Midbrain (tissue), 1 donor: ENCODE measurements at places on chromosomes 5 and 9.

DNA sequence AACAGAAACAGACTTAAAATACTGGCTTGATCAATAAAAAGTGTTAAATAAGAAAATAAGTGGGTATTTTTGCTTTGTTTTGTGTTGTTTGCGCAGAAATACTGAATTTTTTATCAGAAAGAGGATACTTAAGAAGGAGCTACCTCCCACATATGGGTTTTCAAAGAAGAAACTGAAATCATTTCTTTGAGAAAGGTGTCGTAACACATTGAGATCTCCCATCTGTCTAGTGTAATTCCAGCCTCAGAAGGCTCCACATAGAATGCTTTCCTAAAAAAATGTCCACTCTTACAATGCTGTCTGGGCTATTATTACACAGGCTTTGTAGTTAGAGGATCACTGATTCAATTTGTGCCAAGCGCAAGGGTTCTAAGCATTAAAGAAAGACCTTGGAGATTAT, 226.2 kb downstream of the EPB41L4A start:
- DNase-seq, result no peak

GRCh38 chr9:12935714-12936113, 160.9 kb downstream of the LURAP1L start:
- no peak for DNase-seq

GRCh38 chr9:106960258-106960657, 97.3 kb downstream of the ZNF462 start:
- DNase-seq, result no peak

- no peak for DNase-seq
Measured at GRCh38 chr5:78526049-78526525, 122.5 kb downstream of the LHFPL2 start.

DNA sequence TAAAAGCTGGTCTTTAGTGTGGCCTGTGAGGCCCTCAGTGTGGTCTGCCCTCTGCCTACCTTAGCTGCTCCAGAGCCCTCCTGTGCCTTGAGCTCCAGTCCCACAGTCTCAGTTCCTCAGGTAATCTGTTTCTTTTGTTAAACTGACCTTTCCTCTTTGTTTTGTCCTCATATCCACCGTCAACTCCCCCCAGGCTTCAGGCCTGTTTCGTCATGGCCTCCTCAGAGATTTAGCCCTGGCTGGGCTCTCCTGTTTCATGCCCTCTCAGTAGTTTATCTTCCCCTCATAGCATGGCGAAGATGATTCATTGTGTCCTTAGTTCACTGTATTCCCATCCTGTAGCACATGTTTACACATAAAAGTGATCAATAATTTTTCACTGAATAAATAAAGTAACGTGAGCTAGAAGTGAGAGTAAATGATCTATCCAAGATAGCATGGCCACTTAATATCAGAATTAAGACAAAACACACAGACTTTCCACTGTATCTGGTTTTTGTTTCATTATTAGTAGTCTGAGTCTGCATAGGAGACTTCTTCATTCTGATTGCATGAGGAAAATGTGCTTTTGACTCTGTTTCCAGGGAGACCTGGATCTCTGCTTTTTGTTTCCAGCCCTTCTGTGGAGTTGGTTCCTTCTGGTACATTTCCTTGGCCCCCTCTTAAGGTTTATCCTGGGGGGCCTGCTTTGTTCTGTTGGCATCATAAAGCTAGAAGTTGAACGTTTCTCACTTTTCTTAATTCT, 70.5 kb downstream of the SNX24 start:
- DNase-seq, result no peak

GRCh38 chr9:88954066-88954465, 37.2 kb upstream of the S1PR3 start:
- DNase-seq, result no peak

DNA sequence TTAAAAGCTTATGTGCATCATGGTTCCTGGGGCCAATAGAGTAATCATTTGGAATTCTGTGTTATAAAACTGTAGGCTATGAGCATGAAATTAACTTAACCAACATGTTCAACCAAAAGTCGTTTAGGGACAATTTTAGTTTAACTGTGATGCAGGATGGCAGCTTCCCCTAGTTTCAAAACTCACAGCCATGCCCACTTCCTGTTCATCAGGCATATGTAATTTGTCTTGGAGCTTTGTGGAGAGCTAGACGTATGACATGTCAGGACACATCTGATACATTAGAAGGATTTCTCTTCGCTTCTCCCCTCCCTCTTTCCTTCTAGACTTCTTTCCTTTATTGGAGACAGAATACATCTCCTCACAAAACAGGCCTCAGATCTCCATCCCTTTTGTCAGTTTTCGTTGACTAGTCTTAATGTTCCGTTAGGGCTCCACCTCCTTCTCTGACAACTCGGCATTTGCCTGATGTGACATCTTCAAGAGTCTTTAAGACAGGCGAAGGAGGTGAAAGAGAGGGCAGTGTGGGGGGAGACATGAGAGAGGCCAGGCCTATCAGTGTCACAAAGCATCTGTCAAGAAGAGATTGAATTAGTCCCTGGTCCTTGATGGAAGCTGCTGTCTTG, 176.0 kb downstream of the MSX2 start:
- DNase-seq, result no peak

DNA sequence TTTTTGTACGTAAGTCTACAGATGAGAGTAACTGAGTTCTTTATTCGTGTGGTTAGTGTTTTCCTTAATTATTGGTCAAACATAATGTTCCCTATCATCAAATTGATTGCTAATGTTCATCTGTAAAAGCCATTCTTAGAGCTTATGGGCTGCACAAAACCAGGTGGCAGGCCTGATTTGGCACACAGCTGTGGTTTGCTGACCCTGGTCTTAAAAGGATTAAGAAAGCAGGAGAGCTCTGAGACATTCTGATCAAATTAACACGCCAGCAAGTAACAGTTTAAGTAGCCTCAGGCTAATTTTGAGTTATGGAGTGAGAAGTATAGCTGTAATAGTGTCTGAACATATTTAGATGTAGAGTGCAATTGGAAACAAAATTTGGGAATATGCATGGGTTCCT, 63.2 kb downstream of the PRR16 start:
- DNase-seq, result no peak

DNA sequence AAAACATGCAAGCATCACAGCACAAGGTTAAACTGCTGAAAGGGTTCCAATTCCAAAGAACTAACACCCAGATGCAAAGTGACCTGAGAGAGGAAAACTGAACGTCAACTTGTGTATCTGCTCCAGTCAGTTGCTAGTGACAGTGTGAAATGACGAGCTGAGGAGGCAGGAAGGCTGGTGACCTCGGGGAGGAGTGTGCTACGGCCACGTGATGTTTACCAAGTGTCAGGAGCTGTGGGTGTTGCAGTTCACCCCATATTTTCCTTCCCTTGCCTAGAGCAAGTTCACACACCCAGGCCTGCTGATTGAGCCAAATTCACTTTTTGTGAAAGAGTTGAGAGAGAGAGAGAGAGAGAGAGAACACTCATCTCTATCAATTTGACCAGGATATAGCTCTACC, 231.6 kb upstream of the ANKH start:
- no peak for DNase-seq

GRCh38 chr5:7446913-7447312, 51.0 kb downstream of the ADCY2 start:
- DNase-seq, result no peak

GRCh38 chr9:109600142-109600541, 102.0 kb upstream of the PTPN3 start:
- no peak for DNase-seq

- DNase-seq, result no peak
Measured at GRCh38 chr9:99660191-99660636, 161.5 kb upstream of the NR4A3 start.

GRCh38 chr5:155402927-155403640, 389.5 kb downstream of the KIF4B start:
- no peak for DNase-seq

DNA sequence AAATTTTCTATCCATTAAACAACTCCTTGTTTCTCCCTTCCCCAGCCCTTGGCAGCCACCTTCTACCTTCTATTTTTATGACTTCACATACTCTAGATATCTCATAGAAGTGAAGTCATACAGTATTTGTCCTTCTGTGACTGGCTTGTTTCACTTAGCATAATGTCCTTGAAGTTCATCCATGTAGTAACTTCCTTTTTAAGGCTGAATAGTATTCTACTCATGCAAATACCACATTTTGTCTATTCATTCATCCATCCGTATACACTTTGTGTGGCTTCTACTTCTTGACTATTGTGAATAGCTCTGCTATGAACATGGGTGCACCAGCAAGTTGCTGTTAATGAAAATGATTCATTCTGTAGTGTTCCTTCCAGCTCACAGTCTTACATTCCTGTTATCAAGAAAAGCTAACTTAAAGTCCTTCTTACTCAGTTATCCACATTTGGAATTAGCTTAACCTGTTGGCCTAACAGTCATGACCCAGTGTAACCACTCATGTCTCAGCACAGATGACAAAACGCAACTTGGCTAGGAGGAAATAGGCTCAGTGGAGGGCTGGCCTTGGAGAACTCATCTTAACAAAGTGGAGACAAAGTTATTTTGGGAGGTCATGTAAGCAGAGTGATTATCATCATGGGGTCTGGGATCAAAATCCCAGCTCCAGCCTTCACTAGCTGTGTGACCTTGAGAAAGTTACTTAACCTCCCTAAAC, 129.7 kb upstream of the MAP3K1 start:
- no peak for DNase-seq

DNA sequence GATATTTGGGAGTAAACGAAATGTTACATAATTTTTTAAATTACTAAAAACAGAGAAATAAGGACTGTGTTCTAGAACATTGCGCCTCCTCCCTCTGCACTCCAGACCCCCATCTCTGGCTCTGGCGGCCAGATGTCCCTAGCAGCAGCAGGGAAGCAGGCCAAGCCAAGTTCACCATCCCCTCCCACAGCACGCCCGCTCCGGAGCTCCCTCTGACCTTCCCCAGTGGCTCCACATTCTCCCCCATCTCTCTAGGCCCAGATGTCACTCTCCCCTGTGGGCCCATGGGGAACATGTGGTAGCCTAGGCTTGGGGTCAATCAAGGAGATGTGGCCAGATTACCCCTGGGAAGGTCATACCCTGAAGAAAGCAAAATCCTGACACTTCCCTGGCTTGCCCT, 6.3 kb upstream of the WNK2 start:
- no peak for DNase-seq

GRCh38 chr5:84379749-84380148, 4.9 kb downstream of the EDIL3 start:
- DNase-seq, result no peak

GRCh38 chr5:168776070-168776469, 196.9 kb upstream of the PANK3 start:
- DNase-seq, result no peak

DNA sequence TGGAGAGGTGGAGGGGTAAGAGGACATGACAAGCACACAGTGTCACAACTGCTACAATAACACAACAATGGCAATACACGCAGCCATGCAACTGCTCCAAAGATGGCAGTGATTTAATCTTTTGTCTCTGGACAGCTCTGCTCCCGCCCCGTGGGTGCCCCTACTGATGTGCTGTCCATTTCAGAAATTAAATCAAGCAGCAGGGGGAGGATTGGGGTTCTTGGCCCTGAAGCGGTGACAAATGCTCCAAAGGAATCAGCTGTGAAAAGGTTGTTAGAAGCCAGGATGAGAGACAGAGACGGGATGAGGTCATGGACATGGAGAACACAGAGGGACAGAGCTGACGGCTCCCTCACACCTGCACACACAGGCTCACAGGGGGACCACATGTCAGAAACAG, 22.6 kb downstream of the CNTFR start:
- DNase-seq, result no peak

DNA sequence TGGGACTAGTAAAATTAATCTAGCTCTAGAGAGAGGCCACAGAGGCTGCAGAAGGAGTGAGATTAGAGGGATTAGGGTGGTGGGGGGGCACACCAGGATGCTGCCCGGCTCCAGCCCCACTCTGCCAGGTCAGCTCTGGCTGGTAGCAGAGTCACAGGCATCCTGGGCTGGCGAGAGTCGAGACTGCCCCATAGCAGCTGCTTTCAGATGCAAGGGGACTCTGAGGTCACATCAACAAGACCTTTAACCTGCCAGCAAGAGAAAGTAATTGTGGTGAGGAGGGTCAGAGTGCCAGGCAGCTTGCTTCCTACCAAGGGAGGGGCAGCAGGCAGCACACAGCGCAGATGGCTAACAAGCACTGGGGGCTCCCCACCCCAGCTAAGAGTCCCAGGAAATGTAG, 7.5 kb downstream of the EPB41L4B start:
- no peak for DNase-seq

- no peak for DNase-seq
Measured at GRCh38 chr9:94821098-94821887, 94.8 kb downstream of the AOPEP start.

DNA sequence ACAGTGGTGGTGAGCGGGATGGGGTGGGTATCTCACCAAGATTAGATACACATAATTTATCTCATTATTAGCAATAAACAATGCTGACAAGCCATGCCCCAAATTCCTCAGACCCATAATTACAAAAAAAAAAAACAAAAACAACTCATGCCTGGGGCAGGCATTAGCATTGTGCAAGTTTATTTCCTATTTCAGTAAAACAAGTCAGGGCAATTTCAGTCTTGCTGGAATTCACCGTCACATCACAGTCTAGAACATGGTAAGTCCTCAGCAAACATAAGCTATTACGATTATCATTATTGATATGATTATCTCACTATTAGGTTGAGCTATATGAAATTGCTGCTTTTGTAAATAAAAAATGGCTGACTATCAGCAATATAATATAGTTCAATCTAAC, 57.5 kb upstream of the GNAQ start:
- DNase-seq, result no peak

GRCh38 chr9:113566016-113566711, 102.6 kb downstream of the RGS3 start:
- DNase-seq, result peak; percentile 66

DNA sequence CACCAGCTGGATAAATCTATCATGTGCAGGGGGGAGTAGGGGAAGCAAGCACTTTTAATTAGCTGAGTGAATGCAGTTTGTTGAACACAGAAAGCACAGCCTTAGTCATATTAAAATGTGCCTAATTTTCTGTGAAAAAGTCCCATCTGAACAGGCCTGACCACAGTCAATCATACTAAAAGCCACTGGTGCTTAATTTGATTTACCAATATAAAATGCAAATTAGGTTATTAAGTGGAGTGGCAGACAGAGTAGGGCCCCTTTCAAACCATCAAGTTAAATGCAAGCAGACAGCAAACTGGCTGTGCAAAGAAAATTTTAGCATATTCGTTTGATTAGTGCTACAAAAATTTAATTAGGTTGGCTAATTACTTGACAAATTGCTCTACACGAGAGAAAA, 176.1 kb downstream of the ISL1 start:
- DNase-seq, result no peak

DNA sequence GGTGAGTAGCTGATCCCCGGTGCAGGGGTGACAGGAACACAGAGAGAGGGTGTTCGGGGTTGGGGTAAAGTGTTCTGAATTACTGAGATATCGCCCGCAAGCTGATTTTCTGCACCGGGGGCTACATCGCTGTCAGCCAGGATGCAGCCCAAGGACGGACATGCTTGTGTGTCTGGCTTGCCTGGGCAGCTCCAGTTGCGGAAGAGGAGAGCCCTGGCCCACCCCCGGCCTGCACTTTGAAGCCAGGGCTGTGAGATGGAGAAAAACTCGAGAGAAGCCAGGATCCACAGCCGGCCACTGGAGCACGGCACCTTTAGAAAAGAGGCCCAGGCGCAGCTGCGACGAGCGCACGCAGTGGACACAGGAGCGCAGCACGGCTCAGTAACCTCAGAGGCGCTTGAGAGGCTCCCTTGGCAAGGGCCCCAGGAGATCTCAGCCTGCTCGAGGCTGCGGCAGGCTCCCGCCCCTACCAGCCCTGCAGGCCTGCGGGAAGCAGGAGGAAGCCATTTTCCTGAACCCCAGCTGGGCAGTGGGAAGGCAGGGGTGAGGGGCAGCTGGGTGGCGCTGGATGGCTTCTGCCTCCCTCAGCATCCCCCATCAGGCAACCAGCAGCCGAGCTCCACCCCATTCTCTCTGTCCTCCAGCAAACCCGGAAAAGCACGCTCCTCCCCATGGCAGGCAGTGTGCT, 59.2 kb downstream of the C9orf50 start:
- no peak for DNase-seq
